ENCODE measurements at places on chromosomes 6 and 20.

DNA sequence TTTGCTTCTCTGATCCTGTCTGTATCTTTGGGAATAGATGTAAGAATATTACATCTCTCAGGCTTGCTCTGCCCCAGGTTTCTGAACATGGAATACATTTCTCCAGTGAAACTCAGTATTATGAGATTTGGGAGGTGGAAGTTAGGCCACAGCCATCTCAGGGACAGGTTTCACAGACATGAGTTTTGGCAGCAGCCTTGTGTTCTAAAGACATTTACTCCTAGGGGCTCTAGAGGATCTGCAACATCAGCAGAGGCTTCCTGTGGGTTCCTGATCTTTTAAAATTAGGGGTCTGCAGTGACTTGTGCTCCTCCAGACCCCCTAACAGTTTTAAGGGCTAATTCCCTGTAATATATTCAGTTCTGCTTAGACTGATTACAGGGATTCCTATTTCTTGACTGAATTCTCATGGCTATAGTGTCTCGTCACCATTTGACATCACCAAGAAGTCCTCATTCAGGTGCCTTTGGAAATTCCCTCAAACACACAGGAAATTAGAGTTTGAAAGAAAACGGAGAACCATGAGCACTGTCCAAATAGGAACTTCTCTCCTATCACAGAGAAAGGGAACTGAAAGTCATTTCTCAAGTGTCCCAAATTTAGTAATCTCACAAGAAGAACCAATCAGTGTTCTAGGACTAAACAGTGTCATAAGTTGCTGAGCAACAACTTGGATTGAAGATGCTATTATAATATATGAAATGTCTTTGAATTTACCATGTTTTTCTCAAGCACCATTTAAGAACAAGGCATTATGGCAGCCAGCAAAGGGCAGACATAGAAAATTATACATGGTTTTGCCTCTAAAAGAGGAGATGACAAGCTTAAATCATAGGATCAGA is 2.5 kb upstream of the HLA-DRA start:
- no peak for DNase-seq

GRCh38 chr6:136840276-136841001 is 18.0 kb downstream of the PEX7 start:
- DNase-seq: no peak

DNA sequence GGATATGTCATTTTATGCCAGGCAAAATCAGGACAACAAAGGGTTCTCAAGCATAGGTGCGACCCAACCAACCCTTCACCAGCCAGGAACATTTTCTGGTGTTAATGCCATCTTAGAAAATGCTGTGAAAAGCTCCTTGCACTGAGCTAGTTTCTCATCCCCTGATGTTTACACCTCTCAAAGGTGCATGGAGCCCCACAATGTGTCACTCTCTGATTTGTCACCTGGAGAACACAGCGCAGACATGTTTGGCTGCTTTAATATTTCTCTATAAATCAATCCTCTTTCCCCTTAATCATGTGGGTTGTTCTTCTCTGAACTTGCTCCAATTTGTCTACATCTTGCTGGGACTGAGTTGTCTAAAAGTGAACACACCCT is 244.3 kb downstream of the TSHZ2 start:
- no peak for DNase-seq

DNA sequence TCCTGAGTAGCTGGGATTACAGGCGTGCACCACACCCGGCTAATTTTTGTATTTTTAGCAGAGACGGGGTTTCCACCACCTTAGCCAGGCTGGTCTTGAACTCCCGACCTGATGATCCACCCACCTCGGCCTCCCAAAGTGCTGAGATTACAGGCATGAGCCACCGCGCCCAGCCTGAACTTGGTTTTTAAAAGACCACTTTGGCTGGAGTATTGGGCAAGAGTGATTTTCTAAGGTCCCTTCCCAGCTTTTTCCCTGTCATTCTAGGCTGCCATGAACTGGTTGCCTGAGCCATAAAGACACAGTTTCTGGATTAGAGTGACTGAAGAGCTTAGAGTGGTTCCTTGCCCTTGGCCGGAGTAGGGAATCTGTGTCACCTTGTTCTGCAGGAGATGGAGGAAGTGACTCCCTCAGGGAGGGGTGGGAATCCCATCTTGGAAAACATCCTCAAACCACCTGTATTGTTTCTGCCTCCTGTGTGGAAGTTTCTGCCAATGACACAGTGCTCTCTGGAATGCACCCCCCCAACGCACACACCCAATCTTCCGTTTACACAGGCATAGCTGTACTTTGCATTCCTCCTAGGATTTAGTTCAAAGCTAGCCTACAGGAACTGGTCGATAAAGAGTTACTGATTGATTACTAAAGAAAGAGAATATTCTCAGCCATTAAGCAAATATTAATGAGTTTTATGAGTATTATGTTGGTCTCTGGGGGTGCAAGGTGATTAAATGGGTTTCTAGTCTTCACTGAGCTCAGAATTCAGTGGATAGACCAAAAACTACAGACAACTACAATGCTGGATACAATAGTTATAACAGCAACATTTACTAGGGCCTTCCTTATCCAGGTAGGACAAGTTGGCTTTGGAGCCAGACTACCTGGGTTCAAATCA is 18.2 kb downstream of the BCL2L1 start:
- DNase-seq: no peak

GRCh38 chr20:20292472-20292871 is 75.4 kb upstream of the INSM1 start:
- no peak for DNase-seq

GRCh38 chr20:53706466-53707370 is 113.1 kb upstream of the ZNF217 start:
- DNase-seq: no peak
